Fibroblast of upper back skin (primary cell): ENCODE measurements at places on chromosomes 7 and 10.

DNA sequence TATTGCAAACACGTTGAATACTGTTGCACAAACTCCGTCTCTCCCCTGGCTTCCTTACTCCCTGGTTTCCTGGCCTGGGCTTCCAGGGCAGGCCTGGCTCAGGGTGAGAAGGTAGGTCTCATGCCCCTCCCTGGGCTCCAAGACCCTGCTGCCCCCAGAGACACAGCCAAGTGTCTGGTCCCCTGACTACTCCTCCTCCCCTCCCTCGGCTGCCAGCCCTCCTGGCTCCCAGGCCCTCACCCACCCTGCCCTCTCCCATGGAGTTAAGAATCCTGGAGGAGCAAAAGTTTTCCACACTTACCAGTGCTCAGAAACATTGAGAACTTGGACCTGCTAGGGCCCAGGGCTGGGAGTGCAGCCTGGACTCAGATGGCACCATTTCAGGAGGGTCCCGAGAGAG is 47.2 kb upstream of the RABGEF1 start:
- DNase-seq, result no peak

- peak; percentile 25 for DNase-seq
These were observed 55.4 kb downstream of the SLC37A3 start for GRCh38 chr7:140342727-140343514.

- DNase-seq, result no peak
These were observed 355.9 kb upstream of the C7orf33 start for GRCh38 chr7:148234715-148235114.

- no peak for DNase-seq
These were observed 284.1 kb downstream of the KIF20B start for GRCh38 chr10:89985446-89985845.

DNA sequence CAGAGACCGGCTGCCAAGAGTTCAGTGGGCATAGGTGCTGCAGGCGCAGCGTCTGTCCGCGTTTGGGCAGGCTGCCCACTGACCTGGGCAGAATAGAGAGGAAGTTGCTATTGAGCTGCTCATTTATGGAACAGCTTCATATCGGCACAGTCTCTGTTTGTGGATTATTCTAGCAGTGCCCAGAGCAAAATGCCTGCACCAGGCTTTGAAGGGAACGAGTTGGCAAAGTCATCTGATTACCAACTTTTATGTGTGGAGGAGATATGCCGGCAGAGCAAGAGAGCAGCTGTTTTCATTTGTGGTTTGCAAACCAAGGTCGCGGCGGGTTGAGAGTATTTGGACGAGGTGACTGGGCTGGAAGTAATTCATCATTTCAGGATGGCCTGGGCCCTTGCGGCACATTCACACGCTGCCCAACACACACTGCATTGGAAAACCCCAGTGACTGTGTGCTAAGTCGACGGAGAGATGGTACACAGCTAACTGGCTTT is 228.5 kb downstream of the TCERG1L start:
- DNase-seq, result no peak

DNA sequence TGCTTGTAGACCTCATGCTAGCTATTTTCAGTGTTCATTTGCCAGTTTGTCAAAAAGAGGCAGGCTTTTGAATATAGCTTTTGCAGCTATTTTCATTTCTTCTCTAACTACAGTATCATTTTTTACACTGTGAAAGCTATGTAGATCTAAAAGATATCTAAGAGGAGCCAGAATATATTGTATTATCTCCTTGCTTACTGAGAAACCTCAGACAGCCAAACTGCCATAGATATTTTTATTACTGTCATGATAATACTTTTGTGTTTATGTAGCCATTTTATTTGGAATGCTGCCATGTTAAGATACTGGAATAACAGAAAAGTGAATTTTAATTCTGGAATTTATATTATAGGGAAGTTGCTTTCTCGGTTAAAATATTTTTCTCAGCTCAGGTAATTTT is 37.2 kb downstream of the ANKIB1 start:
- DNase-seq, result no peak

DNA sequence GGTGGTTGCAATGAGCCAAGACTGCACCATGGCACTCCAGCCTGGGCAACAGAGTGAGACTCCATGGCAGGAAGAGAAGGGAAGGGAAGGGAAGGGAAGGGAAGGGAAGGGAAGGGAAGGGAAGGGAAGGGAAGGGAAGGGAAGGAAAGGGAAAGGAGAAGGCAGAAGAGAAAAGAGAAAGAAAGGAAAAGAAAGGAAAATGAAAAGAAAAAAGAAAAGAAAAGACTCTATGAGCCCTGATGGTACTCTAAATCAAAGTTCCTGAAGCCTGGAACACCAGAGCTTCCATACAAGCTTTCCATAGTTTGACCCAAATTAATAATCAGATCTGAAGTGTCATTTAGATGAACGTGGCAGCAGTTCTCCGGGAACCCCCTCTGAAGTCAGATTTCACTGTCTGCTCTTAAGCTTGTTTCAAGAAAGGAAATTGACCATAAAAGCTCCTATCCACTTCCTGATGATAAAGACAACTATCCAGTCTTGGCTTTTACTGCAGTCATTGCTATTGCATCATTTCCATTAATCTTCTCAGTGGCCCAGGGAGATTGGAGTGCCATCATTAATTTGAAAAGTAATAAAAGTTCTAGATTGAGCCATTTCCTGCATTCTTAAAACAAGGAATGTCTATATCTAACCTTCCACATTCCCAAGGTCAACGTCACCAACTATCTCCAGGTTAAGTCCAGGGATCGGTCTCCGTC is 44.2 kb upstream of the FRMD4A start:
- DNase-seq, result peak; percentile 24

- DNase-seq, result peak; percentile 90
These were observed 29.0 kb upstream of the HSPA12A start for GRCh38 chr10:116771101-116771958.

GRCh38 chr7:886626-887487 is 10.5 kb downstream of the GET4 start:
- no peak for DNase-seq

DNA sequence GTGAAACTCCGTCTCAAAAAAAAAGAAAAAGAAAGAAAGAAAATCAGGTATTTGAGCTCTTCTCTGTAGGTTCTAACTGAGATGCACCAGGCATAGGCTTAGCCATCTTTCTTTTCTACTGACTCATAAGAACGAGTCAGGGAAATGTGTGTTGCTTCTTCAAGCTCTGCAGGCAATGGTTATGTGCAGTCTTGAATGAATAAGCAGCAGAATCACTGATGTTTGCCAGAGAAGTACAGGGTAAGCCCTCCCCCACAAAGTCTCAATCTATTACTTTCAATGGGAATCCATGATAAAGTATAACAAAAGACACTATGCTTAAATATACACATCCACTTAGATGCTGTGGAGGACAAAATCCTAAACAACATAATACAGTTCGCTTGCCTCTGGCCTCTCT is 239.2 kb downstream of the PARD3 start:
- DNase-seq, result peak; percentile 76

- no peak for DNase-seq
These were observed 126.2 kb upstream of the FEZF1 start for GRCh38 chr7:122430710-122431109.

DNA sequence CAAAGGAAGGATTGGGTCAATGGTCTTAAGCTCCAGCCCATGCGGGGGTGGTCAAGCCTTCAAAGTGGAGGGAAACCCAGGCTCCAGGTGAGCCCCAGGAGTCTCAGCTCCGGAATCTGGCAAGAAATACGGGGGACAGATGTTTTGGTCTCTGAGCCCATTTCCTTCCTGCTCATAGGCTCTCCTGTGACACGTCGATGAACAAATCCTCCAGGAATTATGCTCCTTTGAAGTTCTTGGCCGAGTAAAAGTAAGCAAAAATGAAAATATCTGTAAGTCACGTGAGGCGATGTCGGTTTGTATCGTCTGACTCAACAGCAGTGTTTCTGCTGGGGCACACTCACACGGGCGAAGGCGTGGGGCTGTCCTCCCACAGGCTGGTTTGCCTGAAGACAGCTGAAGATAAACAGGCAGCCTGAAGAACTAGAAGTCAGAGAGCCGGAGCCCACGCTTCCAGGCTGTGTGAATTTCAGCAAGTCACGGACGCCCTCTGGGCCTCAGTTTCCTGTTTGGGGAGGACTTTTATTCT is 52.6 kb upstream of the SMNDC1 start:
- DNase-seq, result peak; percentile 93

DNA sequence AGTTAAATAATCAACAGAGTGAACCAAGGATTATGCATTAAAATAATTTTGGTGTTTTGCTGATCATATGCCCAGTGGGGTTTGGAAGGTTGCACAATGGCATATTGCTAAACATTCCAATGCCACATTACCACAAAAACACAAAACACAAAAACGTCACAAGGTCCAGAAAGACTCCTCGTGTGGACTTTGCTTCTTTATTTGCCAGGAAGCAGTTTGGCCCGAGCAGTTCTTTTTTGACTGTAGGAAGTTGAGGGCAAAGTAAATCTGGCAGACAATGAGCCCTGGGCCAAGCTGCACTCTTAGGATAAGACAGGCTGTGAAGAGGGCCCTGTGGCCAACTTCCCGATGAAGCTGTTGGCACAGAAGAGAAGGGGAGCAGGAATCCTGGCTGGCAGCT is 39.2 kb upstream of the SLC35B4 start:
- no peak for DNase-seq

- DNase-seq, result peak; percentile 85
These were observed 11.6 kb upstream of the TNPO3 start for GRCh38 chr7:129066290-129067131.

GRCh38 chr10:23055424-23056185 is 39.8 kb upstream of the MSRB2 start:
- DNase-seq, result no peak
